Stimulated activated naive CD4-positive, alpha-beta T cell (primary cell): ENCODE measurements at places on chromosomes 2 and 18.

DNA sequence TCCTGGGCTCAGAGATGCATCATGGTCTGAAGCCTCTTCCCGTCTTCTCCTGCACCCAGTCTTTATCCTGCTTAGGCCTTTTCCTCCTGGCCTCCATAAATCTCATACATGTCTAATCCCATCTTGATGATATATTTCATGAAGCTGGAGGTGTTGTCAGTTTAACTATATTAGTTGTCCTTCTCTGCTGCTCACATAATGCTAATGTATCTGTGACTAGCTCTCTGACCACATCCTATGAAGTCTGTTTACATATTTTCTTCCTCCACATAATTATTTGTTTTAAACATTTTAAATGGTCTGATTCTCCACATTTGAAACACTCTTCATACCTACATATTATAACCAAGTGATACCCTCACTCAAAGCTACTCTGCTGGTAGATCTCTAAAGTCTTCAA is 315.2 kb upstream of the RND3 start:
- DNase-seq = no peak

DNA sequence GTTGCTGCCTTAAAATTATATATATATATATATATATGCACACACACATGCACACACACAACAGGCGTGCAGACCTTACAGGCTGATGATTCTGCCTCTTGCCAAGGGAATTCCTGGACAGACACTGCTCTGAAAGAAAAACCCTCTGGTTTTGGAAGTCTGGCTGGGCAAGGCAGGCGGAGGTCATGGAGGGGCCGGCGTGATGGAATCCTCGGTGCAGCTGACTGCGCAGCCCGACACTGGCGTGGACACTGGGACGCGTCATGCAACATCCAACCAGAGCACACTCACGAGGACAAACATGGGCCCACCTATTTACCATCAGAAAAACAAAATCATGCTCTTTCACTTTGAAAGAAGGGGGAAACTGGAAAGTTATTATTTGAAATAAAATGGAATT is 235.3 kb downstream of the ZNF516 start:
- DNase-seq = no peak

- no peak for DNase-seq
Observed at GRCh38 chr2:53576166-53576565, 191.4 kb upstream of the CHAC2 start.

DNA sequence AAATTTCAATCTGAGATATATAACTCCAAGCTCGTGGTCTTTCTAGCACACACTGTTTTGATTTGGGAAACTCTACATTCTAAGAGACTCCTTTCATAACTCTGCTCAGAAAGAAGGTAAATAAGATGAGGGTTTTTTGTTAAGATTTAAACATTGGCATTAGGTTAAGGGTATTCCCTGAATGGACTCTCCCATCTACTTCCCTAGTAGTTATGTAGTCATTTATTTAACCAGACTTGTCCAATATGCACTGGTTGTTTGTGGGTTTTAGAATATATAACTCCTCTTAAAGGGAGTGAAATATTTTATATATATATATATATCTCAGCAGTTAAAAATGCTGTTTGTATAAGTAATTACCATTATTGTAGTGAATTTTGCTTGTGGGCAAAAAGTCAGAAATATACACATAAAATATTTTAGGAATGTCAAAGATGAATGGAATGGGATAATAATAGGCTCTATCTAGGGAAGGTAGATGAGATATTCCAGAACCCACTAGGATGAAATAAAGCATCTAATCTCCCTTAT is 61.5 kb upstream of the WDR75 start:
- no peak for DNase-seq

- DNase-seq = no peak
Observed at GRCh38 chr2:226435146-226435545, 364.5 kb downstream of the IRS1 start.

DNA sequence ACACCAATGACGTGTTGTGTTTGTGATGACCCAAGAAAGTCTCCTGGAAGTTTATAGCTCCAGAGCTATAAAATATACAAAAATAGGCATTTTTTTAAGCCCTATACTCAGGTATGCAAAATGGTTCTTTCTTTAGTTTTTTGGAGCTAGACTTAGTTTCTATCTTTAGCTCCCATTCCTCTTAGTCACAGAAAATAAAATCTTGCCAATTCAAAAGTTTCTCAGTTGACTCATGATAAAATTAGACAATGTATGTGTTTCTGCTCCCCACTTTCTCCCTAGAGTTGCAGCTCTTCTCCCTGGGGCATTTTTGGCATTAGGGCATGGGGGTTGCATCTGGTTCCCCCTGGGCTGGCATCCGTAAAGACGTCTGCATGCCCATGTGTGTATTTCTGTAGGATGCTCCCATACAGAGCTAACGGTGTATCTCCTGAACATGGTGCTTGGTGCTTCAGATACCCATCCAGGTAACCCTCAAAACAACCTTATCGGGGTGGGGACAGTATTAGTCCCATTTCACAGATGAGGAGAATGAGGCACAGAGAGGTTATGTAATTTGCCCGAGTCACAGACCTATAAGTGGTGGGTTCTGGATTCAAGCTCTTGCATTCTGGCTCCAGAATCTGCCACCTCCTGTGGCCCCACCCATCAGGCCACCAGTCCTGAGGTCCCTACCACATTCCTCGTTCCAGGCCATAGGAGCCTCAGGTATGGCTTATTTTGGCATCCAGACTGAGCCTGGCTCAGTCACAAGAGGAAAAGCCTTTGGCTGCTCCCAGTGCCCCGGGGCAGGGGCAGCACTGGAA is 43.1 kb upstream of the ASAP2 start:
- no peak for DNase-seq

DNA sequence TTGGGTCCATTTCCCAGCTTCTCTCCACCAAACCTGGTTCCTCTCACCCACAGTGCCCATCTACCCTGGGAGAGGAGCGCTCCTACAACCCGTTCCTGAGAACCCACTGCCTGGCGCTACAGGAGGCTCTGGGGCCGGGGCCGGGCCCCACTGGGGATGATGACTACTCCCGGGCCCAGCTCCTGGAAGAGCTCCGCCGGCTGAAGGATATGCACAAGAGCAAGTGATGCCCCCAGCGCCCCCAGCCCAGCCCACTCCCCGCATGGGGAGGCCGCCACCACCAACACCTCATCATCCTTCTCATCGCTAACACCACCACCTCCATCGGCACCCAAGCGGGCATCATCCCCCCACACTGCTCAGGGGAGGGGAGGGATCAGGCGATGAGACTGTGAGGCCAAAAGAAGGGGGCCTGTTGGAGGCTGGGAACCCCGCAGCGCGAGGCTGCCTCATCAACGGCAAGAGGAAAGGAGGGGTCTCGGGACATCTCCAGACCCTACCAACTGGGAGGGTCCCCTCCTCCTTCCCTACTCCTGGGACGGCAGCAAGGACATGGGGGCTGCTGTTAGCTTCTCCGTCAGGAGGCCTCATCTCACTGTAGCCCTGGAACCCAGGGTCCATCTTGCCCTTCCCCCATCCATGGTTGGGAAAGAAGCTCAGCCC is 11.8 kb upstream of the CATIP start:
- DNase-seq = no peak

DNA sequence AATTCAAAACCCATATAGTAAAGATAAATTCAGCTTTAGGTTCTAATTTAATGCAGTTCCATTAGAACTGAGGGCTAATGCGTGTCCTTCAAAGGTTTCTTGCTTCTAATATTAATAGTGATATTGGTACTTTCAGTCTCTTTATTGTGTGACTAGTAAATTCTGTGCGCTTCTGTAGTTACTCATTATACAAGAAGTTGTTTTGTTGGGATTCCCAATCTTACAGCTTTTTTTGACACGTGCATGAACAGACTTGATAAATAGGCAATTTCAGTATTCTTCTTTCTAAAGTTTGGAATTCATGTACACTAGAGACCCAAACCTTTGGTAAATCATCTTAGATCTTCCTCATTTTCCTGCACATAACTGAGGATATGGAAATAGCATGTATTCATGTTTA is 71.8 kb downstream of the HAUS1 start:
- no peak for DNase-seq

DNA sequence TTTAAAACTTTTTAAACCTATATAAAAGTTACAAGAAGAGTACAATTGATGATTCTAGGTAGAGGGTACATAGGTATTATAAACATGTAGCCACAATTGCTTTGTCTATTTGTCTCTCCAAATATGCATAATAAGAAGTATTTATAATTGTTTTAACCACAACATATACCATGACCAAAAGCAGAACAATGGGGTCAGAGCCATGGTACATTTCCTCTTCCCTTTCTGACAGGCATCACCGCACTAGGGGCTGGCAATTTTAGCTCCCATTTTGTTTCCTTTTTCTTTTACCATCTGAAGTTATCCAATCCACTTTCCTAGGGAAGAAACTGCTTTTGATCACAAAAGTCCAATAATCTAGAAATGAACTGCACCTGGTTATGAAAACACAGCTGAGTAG is 49.3 kb downstream of the TMX3 start:
- DNase-seq = no peak

- DNase-seq = no peak
Observed at GRCh38 chr2:8602809-8603208, 79.0 kb upstream of the ID2 start.

DNA sequence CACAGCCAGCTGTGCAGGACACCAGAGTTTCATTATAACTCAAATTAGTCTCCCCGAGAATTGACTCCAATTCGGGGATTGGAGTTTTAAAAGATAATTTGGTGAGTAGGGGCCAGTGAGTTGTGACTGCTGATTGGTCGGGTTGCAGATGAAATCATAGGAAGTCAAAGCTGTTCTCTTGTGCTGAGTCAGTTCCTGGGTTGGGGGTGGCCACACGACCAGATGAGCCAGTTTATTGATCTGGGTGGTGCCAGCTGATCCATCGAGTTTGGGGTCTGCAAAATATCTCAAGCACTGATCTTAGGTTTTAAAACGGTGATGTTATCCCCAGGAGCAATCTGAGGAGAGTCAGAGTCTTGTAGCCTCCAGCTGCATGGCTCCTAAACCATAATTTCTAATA is 82.7 kb upstream of the SLC66A3 start:
- no peak for DNase-seq

DNA sequence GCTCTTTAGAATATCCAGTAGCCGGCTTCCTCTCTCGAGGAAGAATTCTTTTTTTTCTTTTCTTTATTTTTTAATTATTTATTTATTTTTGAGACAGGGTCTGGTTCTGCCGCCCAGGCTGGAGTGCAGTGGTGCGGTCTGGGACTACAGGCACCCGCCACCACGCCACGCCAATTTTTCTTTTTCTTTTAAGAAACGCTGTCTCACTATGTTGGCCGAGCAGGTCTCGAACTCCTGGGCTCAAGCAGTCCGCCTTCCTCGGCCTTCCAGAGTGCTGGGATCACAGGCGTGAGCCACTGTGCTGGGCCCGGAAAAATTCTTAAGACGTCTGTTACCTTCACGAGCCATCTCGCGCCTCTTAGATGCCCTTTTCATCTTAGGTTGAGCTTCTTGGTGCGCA is 931 bp upstream of the TMEM131 start:
- no peak for DNase-seq

- no peak for DNase-seq
Observed at GRCh38 chr2:205565142-205565522, 117.2 kb upstream of the NRP2 start.

DNA sequence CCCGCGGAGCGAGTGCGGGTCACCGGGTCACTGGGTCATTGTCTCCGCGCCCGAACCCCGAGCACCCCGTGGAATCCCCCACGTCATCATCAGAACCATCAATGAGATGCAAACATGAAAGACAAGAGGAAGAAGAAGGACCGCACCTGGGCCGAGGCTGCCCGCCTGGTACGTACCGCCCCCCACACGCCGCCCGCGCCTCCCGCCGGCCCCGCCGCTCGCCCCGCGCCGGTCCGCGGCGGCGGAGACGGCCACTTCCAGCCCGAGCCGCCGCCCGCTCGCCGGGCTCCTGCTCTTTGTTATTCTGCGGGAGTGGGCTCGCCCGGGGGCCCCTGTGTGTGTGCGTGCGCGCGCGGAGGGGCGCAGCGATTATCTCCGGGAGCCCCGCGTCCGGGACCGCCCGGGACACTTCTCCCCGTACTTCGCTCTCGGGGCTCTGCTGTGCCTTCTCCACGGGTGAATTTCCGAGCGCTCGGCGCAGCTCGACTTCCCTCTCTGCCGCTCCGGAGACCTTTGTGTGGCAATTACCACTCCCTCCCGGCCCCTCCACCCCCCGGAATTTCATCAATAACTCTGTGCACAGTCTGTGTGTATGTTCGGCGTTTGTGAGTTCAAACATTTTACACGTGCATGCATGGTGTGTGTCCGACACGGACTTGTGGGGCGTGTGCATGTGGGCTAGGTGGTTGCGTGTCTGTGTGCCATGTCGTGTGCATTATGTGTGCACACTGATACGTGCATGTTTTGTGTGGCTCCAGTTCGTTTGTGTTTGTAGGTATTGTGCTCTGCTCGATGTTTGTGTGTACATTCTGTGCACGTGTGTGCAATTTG is 714 bp downstream of the ASXL3 start:
- no peak for DNase-seq

- DNase-seq = no peak
Observed at GRCh38 chr2:64359892-64360657, 93.9 kb upstream of the LGALSL start.

DNA sequence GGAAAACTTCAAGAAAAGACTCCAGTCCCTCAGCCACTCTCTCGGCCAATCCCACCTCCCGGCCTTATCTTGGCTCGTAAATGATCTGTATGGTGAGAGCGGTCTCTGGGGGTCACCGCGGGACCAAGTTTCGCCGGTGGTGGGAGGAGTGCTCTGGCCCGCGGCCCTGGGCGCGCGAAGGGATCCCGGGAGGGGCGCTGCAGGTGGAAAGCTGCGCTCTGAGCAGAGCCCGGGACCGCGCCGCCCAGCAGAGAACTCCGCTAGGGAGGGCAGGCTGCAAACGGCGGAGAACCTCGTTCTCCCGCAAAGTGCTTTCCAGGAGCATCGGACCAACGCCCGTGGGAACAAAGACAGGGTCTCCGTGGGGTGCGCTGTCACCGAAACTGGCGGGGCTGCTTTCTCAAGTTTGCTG is 622 bp downstream of the LRP2 start:
- no peak for DNase-seq

- no peak for DNase-seq
Observed at GRCh38 chr2:19623488-19623887, 265.1 kb upstream of the OSR1 start.

DNA sequence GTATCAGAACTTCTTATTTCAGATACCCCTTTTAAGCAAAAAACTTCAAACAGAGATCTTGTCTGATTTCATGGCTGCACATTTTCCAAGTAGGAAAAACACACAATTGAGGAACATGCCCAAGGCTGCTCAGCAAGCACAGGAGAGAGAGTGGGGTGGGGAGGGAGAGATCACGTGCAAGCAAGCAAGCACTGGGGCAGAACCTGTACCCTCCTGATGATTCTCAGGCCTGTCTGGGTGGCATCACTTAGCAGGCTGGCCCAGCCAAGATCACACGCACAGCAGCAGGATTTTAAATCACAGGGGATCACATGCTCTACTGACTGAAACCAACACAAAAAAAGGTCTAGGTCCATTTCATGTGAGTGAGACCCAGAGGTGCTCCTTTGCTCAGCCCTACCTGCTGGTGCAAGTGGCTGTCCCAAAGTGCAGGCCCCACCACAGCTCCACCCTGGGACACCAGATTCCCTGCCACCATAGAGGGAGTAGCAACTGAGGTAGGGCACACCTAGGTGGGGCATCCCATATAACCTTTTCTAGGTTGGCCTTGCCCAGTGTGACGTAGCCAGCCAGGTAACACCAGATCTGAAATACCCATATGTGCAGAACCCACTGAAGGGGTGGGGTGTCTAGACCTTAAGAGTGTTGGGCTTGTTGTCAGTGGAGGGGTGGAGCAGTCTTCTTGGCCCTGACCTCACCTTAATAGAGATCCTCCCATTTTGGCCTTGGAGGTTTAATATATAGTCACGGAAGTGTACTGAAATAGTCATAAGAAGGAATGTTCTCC is 1.8 kb upstream of the LYPD6B start:
- no peak for DNase-seq

GRCh38 chr2:209762563-209762962 is 9.1 kb upstream of the UNC80 start:
- DNase-seq = no peak
